ENCODE measurements at places on chromosomes 7 and 10.
A peak's percentile ranks its signal among the peaks of the same experiment; 100 is the strongest.

GRCh38 chr7:116984917-116985316 lies 31.6 kb downstream of the ST7 start:
- DNase-seq = peak; percentile 78

DNA sequence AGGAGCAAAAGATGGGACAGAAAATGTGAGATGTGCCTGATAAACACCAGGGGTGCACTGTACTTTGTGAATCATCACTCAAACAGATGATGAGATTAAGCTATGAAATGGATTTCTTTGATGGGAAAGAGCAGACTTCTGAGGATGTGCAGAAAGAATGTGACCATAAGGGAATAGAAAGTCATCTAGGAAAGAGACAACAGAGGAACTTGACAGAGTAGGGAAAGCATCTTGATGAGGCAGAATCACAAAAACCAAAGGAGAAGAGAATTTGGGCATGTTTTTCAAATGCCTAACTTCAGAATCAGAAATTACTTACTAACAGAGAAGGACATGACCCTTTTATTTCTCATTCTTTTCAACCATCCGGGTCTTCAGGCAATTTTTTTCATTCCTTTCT lies 82.4 kb upstream of the LRRTM3 start:
- no peak for DNase-seq

DNA sequence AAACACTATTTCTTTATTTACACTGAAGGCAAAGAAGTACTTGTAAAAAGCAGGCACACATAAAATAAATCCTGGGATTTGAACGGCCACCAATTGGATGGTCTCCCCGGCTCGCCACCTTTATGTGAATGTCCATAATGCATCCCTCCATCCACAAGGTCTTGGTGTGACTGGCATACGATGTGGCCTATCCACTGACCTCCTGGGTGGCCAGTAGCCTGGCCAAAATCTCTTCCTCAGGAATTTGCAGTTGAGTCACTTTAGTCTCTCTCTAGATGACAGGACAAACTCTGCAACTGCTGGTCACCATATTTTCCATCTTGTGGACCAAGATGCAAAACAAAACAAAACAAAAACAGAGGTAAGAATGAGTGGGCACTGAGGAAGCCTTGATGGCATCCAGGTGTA lies 39.1 kb downstream of the CDK1 start:
- DNase-seq = no peak

- DNase-seq = no peak
Observed at GRCh38 chr7:2251841-2252771, 10.1 kb downstream of the NUDT1 start.

DNA sequence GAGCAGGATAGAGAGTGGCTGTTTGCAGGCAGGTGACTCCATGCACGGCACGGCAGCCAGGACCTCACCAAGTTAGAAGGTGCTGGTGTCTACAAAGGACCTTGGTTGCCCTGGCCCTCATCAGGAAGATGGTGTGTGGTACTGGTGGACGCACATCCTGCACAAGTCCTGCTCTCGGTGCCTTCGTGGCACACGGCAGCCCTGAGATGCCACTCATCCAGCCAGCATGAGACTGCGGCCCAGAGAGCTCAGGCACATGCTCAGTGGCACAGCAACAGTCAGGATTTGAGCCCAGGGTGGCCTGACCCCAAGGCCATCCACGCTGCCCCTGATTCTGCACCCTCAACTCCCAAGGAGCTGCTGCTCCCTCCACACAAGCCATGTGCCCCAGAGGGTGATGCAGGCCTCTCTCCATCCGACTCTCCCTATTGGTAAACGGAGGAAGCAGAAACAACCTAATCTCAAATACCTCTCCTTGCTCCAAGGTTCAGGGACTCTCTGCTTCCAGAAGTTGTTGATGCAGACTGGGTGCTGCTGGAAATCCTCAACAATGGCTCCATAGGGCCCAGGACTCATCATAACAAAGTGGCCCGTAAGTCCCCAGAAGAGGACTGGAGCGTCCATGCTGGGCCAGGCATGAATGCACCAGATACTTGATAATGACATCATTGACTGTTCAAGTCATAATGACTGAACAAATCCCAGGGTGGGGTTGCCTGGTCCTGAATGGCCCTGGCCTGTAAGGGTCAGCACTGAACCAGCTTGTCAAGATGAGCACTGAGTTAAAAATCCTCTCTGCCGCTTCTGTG lies 93.6 kb downstream of the ARHGAP22 start:
- no peak for DNase-seq

GRCh38 chr7:126529254-126529653 lies 723.5 kb downstream of the GRM8 start:
- peak; percentile 18 for DNase-seq

- peak; percentile 78 for DNase-seq
Observed at GRCh38 chr7:26964156-26964808, 99.9 kb upstream of the SKAP2 start.

GRCh38 chr7:157907091-157907490 lies 570.3 kb downstream of the DNAJB6 start:
- DNase-seq = no peak

DNA sequence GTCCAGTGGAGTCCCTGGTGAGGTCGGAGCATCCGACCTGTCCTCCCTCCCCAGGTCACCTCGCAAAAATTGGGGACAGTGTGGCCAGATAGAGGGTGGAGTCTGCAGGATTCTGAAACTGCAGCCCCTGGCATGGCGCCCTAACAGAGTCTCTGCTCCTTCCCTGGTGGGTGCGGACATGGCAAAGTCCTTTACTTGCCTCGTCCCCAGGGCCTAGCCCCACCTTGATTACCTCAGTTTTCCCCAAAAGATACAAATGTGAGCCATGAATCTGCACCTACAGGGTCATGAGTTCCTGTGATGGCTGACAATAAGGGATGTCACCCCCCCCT lies 47.7 kb downstream of the NPVF start:
- DNase-seq = no peak

- DNase-seq = peak; percentile 28
Observed at GRCh38 chr10:98745645-98746044, 298.9 kb upstream of the HPS1 start.

DNA sequence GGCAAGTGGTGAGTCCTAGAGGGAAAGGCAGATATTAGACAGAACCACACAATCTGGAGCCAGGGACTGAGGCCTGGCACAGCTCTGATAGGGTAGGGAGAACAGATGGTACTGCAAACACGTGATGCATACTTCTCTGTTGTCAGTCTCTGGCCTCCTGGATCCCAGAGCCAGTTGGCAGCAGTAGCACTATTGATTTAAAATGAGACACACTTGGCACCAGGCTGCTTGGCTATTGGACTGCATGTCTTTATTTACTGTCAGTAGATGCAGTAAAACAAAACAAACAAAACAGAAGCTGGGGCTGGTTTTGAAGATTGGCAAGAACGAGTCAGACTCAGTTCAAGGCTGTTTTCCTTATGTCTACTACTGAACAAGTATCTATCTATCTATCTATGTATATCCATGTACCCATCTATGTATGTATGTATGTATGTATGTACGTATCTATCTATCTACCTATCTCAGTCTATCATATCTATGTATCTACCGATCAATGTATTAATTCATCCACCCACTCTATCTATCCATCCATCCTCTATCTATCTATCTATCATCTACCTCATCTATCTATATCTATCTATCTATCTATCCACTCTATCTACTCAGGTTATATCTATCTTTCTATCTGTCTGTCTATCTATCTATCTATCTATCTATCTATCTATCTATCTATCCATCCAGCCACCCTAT lies 23.4 kb upstream of the MGAM2 start:
- no peak for DNase-seq

- DNase-seq = peak; percentile 85
Observed at GRCh38 chr10:101693651-101693977, 1.4 kb downstream of the FBXW4 start.

GRCh38 chr10:121462955-121463354 lies 135.3 kb downstream of the FGFR2 start:
- no peak for DNase-seq

DNA sequence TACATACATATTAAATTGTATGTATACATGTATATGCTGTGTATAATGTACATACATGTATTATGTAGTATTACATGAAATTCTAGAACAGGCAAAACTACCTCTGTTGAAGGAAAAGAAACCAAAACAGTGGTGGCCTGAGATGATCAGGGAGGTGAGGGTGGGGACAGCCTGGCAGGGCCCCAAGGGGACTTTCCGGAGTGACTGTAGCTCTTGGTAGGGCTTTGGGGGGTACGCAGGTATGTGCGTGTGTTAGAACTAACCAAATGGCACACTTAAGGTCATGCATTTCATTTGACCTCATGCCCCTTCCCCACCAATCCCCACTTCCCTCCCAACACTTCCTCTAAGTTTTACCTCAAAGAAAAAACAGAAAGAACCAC lies 31.3 kb downstream of the CTBP2 start:
- DNase-seq = no peak

DNA sequence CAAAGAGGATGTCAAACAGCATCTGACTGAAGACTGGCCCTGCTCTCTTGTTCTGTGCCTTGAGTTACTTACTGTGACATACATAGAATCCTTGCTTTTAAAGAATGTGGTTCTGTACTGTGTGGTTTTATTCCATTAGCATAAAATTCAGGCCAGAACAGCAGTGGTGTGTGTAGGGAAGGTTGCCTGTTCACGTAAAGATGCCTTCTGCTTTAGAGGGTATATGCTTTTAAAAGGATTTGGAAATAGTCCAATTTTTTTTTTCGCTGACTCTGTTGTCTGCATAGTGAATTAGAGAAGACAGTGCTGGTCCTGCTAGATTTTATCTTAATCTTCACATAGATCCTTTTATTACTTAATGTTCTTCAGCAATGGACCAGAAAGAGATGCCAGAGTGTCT lies 470.8 kb upstream of the SEMA3A start:
- no peak for DNase-seq

DNA sequence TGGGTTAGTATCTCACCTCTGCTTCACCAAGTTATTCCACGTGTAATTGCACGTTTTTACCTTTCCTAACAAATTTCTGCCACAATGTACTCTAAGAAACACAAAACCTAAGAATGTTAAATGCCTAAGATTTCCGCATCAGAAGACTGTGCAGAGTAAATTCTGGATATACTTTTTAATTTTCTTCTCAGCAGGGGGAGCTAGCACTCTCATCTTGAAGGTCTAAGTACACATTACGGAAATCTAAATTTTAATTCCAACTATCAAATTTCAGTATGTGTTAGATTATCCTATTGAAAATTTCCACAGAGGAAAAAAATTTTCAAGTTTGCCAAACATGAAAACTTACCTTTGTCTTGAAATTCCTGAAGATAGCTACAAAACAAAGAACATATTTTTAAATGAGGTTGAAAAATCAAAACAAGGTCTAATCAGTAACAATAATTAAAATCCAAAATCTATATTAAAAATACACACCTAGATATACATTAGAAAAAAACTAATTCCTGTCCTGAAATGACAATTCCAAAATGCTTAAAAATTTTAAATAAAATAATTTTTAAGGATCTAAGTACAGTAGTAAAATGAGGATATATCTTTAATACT lies 10.5 kb downstream of the SKAP2 start:
- peak; percentile 93 for DNase-seq

- no peak for DNase-seq
Observed at GRCh38 chr7:155191137-155191536, 106.5 kb upstream of the INSIG1 start.

- no peak for DNase-seq
Observed at GRCh38 chr10:112912410-112912928, 37.6 kb upstream of the TCF7L2 start.

DNA sequence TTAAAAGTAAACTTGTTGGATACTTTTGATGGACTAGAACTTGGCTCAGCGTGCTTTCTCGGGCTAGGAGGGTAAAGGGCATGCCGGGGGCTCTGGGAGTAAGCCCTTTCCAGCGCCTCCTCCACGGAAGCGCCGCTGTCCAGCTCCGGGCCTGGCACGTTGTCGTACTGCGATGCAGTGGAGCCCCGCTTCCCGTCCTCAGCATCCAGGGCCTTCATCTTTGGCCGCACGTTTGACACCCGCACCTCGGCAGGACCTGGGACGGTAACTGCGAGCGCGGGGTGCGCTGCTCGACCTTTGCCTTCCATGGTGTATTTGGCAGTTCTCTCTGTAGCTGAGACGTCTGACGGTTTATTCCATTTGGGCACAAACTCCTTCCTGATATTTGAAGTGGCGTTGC lies 148.3 kb downstream of the USP6NL start:
- no peak for DNase-seq

DNA sequence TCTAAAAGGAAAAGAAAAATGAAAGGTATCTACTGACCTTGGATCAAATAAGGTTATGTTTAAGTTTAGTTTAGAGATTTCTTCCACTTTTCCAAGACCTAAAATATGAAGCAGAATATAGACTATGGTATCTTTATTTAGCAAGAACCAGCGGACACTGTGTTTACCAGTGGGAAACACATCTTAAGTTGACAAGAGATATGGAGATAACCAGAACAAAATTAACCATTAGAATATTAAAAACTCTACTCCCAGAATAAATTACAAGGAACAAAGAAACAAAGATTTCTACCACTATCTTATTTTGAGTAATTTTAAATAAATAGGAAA lies 86.9 kb downstream of the IMMP2L start:
- DNase-seq = no peak

DNA sequence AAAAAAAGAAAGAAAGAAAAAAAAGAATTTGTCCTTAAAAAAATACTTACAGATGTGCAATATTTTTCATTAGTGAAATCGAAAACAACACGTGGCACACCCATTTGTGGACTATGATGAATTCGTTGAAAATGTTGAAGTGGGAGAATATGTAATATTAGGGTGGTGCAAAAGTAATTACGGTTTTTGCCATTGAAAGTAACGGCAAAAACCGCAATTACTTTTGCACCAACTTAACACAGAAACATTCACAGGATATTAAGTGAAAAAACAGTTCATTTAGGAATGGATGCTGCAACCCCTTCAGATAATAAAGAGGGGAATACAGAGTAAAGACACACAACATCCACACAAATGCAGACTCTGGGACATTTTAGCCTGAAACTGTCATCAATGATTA lies 96.0 kb downstream of the CALN1 start:
- no peak for DNase-seq

GRCh38 chr10:105702211-105702610 lies 1061.1 kb downstream of the SORCS3 start:
- DNase-seq = no peak

DNA sequence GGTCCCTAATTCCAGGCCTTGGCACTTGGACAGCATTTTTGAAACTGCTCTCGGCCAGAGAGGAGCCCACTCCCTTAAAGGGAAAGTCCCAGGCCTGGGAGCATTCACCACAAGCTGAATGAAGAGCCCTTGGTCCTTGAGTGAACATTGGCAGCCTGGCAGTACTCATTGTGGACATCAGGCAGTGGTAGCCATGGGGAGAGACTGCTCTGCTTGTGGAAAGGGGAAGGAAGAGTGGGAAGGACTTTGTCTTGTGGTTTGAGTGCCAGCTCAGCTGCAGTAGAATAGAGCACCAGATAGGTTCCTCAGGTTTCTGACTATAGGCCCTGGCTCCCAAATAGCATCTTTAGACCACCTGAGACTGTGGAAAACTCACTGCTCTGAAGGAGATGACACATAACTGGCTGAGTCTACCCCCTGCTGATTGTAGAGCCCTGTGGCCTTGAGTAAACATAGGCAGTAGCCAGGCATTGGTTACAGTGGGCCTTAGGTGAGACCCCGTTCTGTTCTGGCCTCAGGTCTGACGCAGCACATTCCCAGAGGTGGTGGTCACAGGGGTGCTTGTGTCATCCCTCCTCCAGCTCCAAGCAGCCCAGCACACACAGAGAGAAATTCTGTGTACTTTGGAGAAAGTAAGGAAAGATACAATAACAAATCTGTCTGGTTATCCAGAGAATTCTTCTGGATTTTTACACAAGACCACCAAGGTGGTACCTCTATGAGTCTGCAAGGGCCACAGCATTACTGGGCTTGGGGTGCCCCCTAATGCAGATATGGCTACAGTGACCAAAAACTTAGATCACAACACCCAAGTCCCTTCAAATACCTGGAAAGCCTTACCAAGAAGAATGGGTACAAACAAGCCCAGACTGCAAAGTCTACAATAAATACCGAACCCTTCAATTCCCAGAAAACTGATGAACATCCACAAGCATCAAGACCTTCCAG lies 153.8 kb downstream of the GNAI1 start:
- DNase-seq = peak; percentile 41
